ENCODE measurements at places on chromosomes 13 and 19.
A peak's percentile ranks its signal among the peaks of the same experiment; 100 is the strongest.

DNA sequence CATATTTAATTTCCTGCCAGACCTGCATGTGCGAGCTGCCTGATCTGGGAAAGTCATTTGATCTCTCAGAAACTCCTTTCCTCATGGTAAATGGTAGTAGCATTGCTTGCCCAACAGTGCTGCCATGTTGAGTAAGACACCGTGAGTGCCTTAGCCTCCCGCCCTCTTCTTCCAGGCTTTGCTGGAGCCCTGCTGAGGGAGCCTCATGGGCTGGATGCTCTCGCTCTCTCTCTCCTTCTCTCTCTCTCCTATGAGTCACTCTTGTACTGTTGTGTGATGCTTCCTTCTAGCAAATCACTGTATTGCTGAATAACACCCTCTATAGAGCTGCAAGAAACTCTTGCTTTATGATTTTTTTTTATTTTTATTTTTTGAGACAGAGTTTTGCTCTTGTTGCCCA lies 365.5 kb downstream of the UQCRFS1 start:
- DNase-seq, result no peak

- DNase-seq, result no peak
Measured at GRCh38 chr13:94966422-94966955, 254.1 kb upstream of the SOX21 start.

GRCh38 chr19:49301165-49301865 lies 23.7 kb downstream of the SLC6A16 start:
- DNase-seq, result peak; percentile 27

DNA sequence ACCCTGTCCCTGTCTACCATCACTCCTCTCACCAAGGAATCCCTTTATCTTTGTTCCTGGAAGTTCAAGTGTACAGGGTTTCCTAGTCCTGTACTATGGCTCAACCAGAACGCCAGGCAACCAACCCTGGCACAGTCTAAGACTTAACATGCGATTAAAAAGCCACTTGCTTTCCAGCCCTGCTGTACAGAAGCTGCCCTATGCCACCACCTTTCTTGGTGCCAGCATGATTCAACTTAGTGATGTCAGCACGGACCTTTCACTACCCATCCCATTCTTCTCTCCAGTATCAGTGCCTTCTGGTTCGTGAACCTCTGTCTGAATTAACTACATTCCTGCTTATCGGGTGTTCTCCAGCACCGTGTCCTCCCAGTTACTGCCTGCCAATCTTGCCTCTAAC lies 151.1 kb downstream of the KLF12 start:
- no peak for DNase-seq

- DNase-seq, result no peak
Measured at GRCh38 chr13:113400621-113401451, 36.9 kb upstream of the GRTP1 start.

DNA sequence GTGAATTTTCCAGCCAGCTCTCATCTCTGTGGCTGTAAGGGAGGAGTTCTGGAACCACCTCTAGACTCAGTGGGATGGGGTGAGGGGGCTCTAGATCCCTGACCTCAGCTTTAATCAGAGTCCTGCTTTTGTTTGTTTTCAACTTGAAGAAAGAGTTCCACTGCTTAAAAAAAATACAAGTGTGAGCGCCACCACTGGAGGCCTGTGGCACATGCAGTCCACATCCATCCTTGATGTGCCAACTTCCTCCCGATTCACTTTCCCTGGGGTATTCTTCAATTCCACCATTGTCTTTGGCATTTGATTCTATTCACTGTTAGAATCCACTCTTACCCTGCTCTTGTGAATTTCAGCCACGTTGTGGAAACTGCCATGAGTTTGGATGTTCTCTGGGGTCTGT lies 62.4 kb upstream of the GJB6 start:
- DNase-seq, result no peak

GRCh38 chr19:29675120-29675649 lies 9.9 kb downstream of the PLEKHF1 start:
- DNase-seq, result no peak

DNA sequence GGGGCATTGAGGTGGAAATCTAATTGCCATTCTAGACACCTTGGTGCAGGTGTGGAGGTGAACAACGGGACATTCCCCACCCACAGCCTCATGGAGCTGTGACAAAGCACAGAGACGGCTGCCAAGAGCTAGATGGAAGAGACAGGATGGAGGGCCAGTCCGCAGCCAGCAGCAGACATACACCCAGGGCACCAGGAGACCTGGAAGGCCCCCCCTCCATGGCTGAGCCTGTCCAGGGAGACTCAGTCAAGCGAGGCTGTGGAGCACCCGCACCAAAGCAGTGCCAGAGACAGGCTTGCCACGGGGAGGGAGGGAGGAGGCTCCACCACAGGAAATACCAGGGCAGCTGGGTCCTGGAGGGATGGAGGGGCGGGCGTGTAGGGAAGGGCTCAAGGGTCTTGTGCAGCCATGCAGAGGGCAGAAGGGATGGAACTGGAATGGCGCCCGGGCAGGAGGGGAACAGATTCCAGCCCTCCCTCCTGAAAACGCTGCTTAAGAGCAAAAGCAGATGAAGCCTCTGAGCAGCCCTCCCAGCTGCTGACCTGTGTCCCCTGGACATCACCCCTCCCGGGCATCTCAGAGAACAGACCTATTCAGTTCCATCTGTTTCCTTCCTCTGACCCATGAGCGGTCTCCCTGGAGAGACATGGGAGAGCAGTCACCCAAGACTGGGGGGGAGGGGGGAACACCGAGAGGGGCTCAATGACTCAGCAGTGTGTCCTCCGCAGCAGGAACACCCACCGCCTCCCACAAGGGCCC lies 14.4 kb downstream of the EPS15L1 start:
- no peak for DNase-seq

DNA sequence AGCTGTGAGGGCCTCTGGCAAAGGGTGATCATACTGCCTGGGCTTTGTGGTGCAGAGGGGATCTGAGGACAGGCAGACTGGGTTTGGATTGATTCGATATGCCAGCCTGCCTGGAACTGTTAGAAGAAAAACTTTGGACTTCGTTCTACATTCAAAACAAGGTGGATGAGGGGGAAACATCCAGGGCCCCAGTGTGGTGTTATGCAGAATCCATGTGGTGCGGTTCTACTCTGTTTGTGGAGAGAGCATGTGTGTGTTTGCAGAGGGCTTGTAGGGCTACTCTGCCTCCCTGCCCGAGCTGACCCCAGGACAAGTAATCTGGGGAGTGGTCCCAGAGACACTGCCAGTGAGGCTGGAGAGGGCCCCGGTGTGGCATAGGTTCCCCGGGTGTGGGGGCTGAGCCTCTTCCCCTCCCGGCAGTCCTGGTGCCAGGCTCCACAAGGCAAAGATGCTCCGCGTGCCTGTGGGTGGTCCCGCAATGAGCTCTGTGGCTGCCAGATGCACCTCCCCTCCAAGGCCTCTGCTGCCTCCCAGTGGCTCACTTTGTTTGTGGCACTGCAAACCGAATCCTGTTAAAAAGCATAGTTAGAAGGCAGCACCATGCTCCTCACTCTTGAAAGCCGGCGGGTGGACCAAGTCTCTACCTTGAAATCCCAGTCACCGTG lies 22.3 kb upstream of the TFDP1 start:
- DNase-seq, result peak; percentile 18

DNA sequence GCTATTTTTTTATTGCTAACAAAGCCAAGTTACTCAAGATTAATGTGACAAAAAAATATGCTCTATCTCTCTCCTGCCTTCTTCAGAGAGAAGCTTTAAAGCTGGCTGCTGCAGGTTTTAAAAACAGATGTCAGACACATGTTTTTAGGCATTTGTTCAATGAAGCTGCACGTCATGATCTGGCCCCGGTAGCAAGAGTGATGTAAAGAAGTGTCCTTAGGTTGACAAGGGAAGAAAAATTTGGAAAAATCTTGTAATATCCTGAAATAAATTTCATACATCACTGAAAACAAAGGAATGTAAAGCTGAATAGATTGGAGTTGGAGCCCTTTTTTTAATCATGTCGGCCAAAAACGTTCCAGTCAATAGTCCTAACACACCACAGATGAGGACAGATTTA lies 531.4 kb upstream of the NBEA start:
- DNase-seq, result no peak

GRCh38 chr19:32651729-32652140 lies 23.2 kb downstream of the ANKRD27 start:
- no peak for DNase-seq

- DNase-seq, result no peak
Measured at GRCh38 chr13:95039415-95039814, 261.8 kb downstream of the ABCC4 start.

DNA sequence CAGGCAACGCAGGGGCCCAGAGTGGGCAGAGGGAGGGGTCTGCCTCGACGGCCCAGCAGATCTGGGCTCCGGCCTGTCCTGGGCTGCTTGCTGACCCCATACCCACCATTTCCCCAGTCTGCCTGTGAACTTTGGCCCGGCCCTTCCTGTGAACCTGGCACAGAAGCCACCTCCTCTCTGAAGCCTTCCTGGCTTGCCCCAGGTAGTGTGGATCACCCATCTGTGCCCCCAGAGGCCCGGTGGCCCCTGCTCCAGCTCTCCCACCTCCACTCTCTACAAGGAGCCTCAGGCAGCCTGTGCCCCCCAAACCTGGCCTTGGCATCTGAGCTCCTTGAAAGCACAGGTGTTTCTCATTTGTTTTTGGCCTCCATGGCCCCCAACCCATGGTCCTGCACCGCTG lies 15.7 kb downstream of the PLEKHF1 start:
- DNase-seq, result no peak

GRCh38 chr19:5959260-5960004 lies 18.5 kb downstream of the RANBP3 start:
- no peak for DNase-seq

DNA sequence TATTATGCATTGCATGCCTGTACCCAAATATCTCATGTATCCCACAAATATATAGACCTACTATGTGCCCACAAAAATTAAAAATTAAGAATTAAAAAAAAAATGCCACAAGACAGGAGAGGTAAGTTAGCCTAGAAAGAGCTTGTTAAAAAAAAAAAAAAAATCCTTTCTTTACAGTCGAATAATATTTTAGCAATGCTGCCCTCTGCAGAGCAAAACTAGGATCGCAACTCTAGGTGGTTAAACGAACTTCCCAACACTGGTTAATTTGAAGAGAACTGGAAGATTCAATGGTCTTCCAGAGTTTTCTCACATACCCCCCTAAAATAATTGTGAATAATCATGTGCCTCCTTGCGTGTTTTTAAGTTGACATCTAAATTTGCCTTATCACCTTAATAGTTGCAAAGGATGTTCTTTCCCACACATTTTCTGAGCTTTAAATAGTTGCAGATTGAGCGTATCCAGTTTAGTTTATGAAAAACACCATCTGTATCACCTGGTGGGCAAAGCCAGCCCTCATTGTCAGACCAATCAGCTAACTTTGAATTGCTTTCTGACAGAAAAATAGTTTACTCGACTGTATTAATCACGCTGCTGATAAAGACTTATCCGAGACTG lies 47.4 kb upstream of the RCBTB2 start:
- DNase-seq, result peak; percentile 63

DNA sequence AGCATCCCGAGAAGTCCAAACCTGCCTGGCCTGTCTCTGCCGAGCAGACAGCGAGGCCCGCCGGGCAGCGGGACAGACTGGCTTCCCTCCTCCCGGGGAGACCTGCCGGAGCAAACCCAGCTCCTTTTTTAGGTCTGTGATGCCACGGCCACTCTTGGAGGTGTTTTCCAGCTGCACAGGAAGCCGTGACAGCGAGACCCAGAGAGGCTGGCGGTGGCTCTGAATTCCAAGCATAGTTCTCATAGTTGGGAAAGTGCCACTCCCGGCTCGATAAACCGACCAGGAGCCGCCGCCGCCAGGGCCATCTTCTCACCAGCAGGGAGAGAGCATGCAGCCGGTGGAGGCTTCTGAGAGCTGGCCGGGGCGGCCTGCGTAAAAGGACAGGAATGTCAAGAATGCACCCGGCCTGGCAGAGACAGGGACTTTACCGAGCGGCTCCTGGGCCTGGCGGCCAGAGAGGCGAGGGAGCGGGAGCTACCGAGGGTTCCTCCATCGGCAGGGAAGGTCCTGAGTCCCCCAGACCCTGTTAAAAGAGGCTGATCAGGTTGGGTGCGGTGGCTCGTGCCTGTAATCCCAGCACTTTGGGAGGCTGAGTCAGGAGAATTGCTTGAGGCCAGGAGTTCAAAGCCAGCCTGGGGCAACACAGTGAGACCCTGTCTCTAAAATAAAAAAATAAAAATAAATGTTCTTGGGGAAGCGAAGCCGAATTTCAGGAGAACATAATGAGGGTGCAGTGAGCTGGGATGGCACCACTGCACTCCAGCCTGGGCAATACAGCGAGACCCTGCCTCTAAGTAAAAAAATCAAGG lies 64.9 kb downstream of the GADD45B start:
- DNase-seq, result peak; percentile 97

DNA sequence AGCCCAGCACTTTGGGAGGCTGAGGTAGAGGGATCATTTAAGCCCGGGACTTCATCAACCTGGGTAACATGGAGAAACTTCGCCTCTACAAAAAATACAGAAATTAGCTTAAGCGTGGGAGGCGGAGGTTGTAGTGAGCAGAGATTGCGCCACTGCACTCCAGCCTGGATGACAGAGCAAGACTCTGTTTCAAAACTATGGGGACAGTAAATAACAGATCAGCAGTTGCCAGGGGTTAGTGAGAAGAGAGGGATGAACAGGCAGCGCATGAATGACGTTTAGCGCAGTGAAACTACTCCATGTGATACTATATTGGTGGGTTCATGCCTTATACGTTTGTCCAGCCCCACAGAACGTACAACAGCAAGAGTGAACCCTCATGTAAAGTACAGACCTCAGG lies 7.1 kb upstream of the ICAM3 start:
- no peak for DNase-seq

DNA sequence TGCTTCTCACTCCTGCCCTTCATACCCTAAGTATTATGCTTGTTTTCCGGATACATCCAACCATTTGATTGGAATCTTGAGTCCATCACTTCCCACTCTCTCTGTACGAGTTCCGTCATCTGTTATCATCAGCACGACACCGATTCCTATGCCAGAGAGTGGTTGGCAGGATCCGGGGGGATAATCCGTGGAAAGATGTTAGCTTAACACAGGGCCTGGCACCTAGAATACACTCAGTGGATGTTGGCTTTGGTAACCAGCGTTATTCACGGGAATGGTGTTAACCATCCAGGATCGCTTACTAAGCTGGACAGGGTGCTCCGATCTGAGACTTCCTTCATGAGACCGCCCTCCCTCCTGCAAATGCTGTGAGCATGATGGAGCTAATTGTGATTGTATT lies 12.4 kb downstream of the VSTM2B start:
- no peak for DNase-seq

DNA sequence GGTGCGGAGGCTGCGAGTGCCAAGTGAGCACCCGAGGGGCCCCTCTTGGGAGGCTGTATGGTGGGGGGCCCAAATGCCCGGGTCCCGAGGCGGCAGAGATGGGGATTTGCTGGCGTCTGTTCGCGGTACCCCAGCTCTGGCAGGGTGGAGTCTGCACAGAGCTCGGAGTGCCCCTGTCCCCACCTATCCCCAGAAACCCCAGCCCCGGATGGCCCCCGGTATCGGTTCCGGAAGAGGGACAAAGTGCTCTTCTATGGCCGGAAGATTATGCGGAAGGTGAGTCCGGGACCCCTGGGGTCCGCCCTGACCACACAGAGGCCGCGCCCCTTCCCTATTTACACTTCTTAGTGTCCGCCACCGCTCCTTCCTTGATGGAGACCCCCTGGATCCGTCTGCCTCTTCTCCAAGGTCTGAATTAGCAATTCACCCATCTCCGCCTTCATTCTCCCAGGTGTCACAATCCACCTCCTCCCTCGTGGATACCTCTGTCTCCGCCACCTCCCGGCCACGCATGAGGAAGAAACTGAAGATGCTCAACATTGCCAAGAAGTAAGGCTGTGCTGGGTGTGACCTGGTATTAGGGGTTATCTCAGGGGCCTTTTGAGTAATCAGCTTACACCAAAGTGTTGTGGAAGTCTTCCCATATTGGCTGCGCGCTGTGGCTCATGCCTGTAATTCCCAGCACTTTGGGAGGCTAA lies 630 bp downstream of the PNPLA6 start:
- DNase-seq, result no peak

Data from breast epithelium (tissue), 4 donors.